Renal cortex interstitium (tissue), 15 donors: ENCODE measurements at places on chromosomes 13 and 19. TPM values are rescaled to one million over a fixed set of nuclear protein-coding genes. Genes with fewer than 3 reads are reported as not detected.
A peak's percentile ranks its signal among the peaks of the same experiment; 100 is the strongest.

Gene GSK3A
- polyA plus RNA-seq: 74.0 TPM

- DNase-seq: no peak
Observed at GRCh38 chr13:28339419-28339818, 155.5 kb downstream of the FLT1 start.

Gene C13orf46
- 0.20 TPM for polyA plus RNA-seq

Gene GGN
- polyA plus RNA-seq: 1.0 TPM

DNA sequence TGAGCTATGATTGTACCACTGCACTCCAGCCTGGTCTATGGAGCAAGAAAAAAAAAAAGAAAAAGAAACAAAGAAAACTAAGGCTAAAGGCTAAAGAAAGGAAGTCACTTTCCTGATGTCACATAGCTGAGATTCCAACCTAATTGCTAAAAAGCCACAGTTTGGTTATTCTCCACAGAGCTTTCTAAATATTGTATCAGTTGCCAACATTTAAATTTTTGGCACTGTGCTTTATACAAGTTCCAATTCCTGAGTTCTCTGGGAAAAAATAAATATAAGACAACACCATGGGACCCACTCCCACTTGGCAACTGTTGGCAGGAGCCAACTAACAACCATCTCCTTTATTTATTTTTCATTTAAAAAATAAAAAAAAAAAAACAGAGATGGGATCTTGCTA is 11.2 kb upstream of the LYPD3 start:
- DNase-seq: no peak

GRCh38 chr19:35449359-35450043 is 1.4 kb downstream of the FFAR2 start:
- no peak for DNase-seq

Gene EGLN2
- 60.1 TPM for polyA plus RNA-seq

DNA sequence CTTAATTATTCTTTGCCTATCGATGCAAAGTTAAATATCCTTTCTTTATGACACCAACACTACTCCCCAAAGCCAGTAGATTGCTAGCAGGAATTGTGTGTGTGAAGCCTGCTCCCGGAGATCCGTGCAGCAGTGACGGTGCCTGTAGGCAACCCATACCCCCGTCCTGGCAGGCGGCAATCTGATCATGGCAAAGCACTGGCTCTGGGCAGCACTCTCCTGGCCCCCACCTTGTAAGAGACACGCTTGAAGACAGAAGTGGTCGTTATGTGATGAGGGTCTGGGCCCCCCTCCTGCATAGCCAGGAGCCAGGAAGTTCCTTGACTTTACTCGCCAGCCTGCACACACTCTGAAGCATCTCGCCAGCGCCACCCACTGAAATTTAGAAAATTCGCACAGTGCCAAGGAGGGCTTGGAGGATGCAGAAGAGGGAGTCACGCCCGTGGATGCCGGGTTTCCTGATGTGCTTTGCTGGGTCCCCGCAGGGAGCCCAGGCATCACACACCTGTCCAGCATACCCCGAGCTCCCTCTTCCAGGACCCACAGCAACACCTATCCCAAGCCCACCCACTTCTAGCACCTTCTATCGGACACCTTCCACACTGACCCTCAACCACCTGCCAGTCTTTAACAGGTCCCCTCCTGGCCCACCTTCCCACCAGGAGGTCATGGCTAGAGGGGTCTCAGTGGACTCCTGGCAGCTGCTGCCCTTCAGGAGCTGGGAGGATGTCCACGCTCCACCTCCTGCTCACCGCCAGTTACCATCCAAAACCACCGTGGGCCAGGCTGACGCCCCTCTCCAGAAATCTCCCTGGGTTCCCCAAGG is 54.5 kb downstream of the CEBPG start:
- DNase-seq: no peak

Gene IGFL2
- not detected for polyA plus RNA-seq

- DNase-seq: no peak
Observed at GRCh38 chr19:43997631-43998290, 5.0 kb upstream of the ZNF230 start.

DNA sequence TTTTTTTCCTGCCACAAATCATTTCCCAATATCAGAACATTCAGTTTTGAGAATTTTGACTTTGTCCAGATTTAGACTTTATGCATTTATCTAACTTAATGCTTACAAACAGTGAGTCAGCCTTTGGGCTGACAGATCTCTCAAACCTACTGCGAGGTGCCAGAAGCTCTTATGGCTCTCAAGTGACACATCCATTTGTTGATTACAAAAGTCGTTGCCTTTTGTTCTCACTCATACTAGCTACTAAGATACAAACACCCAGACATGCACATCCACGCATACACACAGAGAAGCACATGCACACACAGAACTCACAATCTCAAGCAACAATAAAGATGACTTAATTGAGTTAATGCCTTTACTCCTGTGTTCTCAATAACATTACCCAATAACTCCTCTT is 1147.5 kb downstream of the DIAPH3 start:
- no peak for DNase-seq

DNA sequence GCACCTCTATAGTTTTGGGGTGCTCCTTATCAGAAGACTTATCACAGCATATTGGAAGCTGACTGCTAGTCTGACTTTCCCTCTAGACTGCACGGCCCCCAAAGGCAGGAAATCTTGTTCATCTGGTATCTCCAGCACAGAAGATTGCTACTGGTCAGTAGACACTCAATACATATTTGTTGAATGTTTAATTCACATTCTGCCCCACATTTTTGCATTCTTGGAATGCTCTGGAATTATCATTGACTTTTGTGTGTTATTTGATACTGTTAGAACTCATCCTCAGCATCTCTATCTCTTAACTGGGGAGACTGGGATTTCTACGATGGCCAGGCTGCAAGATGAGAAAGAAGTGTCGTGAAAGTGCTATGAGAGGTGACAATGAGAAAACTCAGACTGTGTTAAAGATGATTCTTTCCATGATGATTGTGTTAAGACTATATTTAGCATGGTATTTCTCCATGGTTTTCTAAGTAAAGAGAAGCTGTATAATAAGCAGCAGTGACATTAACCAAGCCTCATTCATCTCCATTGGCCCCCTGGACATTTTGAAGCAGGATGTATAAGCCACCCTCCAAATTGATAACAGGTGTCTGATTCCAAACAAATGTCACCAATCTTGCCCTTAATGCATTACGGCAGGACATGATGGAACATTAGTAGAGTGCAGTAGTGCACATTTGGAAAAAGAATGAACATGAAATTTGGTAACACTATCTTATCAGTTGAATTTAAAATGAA is 440.9 kb downstream of the RFC3 start:
- DNase-seq: no peak

Gene C19orf67
- polyA plus RNA-seq: 0.11 TPM

- no peak for DNase-seq
Observed at GRCh38 chr13:24097064-24097463, 63.5 kb upstream of the SPATA13 start.

Gene NDUFB7
- polyA plus RNA-seq: 121 TPM

DNA sequence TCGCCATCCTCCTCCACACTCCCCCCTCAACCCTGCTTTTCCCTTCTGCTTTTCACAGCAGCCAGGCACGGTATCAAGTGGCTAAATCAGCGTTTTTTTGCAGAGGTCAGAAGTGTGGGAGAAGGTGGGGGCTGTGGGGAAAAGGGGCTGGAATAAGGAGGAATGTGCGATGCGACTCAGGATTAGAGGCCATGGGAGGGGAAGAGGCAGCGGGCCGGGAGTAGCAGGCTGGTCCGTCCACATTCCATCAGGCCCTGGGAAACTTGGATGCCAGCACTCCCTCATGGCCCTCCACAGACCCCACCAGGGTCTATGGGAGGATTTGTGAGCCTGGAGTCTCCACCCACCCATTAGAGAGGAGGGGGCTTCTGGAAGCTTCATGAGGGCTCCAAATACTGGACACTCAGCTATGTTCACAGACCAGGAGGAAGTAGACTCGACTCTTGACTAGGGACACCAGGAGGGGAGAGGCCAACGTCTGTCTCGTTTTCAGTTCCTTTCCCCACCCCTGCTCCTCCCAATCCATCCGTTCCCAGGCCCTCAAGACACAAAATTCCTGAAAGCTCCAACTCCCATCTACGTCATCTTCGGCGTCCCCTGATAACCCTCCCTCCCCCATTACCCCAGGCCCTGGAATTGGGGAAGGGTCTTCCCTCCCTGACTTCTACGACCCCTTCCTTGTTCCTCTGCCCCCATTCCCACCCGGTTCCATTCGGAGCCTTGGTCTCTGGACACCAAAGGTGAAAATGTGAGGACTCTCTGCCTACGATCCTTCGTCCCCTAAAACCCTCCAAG is 3.3 kb upstream of the KCNC3 start:
- DNase-seq: no peak

GRCh38 chr19:10858204-10858828 is 10.1 kb downstream of the C19orf38 start:
- DNase-seq: no peak

Gene GPC6
- polyA plus RNA-seq: 54.1 TPM

- no peak for DNase-seq
Observed at GRCh38 chr19:38114651-38115050, 109.4 kb downstream of the DPF1 start.

DNA sequence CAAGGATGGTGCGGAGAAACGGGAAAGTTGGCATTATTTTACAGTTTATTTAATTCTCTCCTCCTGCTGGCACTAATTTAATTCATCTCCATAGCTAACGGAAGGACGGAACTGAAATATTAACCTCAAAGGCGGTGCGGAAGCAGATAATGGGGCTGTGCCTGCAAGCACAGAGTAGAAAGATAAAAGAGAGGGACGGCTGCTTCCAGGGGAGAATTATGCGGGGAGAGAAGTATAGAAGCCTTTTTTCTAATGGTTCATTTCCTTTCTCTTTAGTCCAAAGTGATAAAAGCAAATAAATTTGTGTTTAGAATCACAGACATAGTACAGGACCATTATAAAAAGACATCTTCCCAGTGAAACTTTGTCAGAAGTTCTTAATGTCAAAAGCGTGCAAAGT is 34.5 kb upstream of the UQCRFS1 start:
- DNase-seq: no peak

- DNase-seq: no peak
Observed at GRCh38 chr19:41927497-41928192, 604 bp downstream of the ERFL start.

Gene CELF5
- polyA plus RNA-seq: 0.82 TPM

DNA sequence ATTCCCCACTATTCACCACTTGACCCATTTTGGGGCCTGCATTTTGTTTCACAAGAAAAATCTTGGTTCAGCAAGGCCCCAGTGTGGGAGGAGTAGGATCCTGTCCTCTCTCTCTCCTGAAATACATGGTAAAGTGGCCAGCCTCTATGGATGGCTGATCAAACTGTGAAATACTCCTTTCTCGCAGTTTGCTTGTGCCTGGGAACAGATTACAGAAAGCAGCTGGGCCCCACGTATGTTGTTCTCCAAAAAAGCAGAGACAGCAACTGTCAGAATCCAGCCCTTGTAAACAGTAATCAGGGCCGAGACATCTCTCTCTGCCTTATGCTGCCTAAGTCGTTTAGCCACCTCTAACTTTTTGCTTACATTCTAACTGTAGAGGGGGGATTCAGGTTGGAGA is 61.0 kb upstream of the RAP2A start:
- peak; percentile 25 for DNase-seq

GRCh38 chr19:8461891-8462290 is 17.1 kb downstream of the HNRNPM start:
- DNase-seq: no peak
